ENCODE measurements at places on chromosomes 6 and 20. TPM values are rescaled to one million over a fixed set of nuclear protein-coding genes. Genes with fewer than 3 reads are reported as not detected.

Gene NMBR
- total RNA-seq = not detected

- no peak overlapping the region for H3K4me3 ChIP-seq
- H3K27ac ChIP-seq = no peak overlapping the region
- DNase-seq = no peak
- peaks cover 8% of the 10 kb centered on the region for H3K27me3 ChIP-seq
Measured at GRCh38 chr6:73514746-73515110, 6.1 kb downstream of the EEF1A1 start.

Gene MUC21
- not detected for total RNA-seq

DNA sequence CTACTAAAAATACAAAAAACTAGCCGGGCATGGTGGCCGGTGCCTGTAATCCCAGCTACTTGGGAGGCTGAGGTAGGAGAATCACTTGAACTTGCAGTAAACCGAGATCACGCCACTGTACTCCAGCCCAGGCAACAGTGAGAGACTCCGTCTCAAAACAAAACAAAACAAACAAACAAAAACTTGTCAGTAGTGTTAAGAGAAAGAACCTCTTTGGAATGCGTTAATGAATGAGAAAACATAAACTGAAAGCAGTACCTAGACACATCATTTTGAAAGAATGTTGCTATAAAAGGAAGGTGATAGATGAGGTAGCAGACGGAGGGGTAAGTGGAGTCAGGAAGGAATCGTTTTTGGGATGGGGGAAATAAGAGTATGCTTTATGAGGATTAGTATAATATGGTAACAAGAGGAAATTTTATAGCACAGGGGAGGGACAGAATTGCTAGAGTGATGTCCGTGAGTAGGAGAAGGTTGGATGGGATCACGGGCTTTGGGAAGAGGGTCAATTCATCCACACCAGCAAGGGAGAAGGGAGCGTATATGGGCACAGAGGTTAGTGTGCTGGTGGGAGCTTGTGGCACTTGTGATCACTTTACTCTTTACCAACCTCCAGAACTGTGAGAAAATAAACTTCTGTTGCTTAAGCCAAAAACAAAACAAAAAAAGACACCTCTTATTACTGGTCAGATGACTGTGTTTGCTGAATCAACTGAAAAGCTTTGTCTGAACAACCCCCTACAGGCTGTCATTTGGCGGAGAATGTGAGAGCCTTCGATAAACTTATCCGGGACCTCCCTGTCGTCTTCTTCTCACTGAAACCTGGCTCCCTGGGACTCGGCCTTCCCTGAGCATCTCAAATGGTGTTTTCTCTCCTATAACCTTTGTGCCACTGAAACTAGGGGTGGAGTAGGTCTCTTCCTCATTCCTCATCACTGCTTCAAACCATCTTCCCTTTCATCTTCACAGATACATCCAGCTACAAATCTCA, 48.9 kb upstream of the TFAP2A start:
- H3K4me1 ChIP-seq = no peaks in the 10 kb centered on the region
- H3K27me3 ChIP-seq = peaks cover 68% of the 10 kb centered on the region
- no peak overlapping the region for H3K27ac ChIP-seq
- H3K4me3 ChIP-seq = no peak overlapping the region
- DNase-seq = no peak

DNA sequence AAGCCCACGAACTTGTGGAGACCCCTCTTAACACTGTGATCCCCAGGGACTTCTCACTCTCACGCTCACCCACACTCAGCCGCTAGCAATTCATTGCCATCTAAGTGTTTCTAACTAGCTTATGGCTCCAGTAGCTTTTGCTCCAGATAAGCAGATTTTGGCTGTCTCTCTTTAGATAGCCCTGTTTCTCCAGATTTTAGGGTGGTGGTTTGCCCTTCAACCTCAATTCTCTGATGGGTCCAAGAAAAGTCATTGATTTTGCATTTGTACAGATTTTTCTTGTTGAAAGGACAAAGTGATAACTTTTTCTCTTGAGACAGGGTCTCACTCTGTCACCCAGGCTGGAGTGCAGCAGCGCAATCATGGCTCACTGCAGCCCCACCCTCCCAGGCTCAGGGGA, 41.2 kb downstream of the NR2E1 start:
- H3K27ac ChIP-seq = no peak overlapping the region
- no peak overlapping the region for H3K4me3 ChIP-seq
- H3K27me3 ChIP-seq = no peaks in the 10 kb centered on the region
- peaks cover 31% of the 10 kb centered on the region for H3K36me3 ChIP-seq
- H3K4me1 ChIP-seq = peaks cover 16% of the 10 kb centered on the region
- DNase-seq = no peak

GRCh38 chr6:40290816-40291215, 296.3 kb downstream of the LRFN2 start:
- H3K4me3 ChIP-seq = no peak overlapping the region
- DNase-seq = no peak
- H3K4me1 ChIP-seq = no peaks in the 10 kb centered on the region
- no peaks in the 10 kb centered on the region for H3K36me3 ChIP-seq

GRCh38 chr6:167551628-167552257, 226.9 kb downstream of the TTLL2 start:
- peak overlapping the region; percentile 86 for H3K27ac ChIP-seq
- no peaks in the 10 kb centered on the region for H3K27me3 ChIP-seq
- DNase-seq = no peak
- H3K36me3 ChIP-seq = no peaks in the 10 kb centered on the region

DNA sequence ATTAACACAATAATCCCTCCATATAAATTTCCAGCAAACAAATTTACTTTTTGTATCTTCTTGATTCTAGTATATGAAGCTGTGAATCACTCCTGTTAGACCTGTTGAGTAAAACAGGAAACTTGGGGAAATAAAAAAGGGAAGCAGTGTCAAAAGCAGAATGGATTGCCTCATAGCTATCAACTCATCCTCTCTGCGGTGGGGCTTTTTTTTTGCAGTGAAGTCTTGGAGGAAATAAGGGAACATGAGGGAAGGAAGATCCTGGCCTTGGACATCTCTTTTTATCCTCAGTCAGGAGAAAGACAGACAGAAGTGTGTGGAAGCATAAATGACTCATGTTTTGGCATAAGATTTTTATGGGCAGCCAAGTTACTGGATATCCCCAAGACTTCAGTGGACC, 332.5 kb downstream of the TFAP2A start:
- H3K27me3 ChIP-seq = no peaks in the 10 kb centered on the region
- no peak for DNase-seq
- H3K4me1 ChIP-seq = no peaks in the 10 kb centered on the region
- no peak overlapping the region for H3K27ac ChIP-seq
- no peaks in the 10 kb centered on the region for H3K36me3 ChIP-seq
- H3K4me3 ChIP-seq = no peak overlapping the region

Gene LY6G6C
- not detected for total RNA-seq

- H3K4me3 ChIP-seq = no peak overlapping the region
- peaks cover 41% of the 10 kb centered on the region for H3K4me1 ChIP-seq
- H3K27me3 ChIP-seq = no peaks in the 10 kb centered on the region
- no peaks in the 10 kb centered on the region for H3K36me3 ChIP-seq
Measured at GRCh38 chr6:27129095-27129815, 118.2 kb upstream of the PRSS16 start.

Gene YIPF3
- total RNA-seq = 69.9 TPM

Gene NUP153
- total RNA-seq = 24.1 TPM

GRCh38 chr6:77762386-77762785, 109.5 kb downstream of the MEI4 start:
- no peak overlapping the region for H3K27ac ChIP-seq
- H3K4me1 ChIP-seq = no peaks in the 10 kb centered on the region
- H3K4me3 ChIP-seq = no peak overlapping the region
- no peaks in the 10 kb centered on the region for H3K27me3 ChIP-seq
- DNase-seq = no peak

- no peaks in the 10 kb centered on the region for H3K36me3 ChIP-seq
- H3K27me3 ChIP-seq = no peaks in the 10 kb centered on the region
- no peak overlapping the region for H3K27ac ChIP-seq
- no peaks in the 10 kb centered on the region for H3K4me1 ChIP-seq
- no peak for DNase-seq
Measured at GRCh38 chr6:17159240-17159639, 57.4 kb downstream of the STMND1 start.

- no peaks in the 10 kb centered on the region for H3K4me1 ChIP-seq
- H3K27me3 ChIP-seq = peaks cover 38% of the 10 kb centered on the region
- no peaks in the 10 kb centered on the region for H3K36me3 ChIP-seq
- DNase-seq = peak; percentile 44
- no peak overlapping the region for H3K4me3 ChIP-seq
- no peak overlapping the region for H3K27ac ChIP-seq
Measured at GRCh38 chr20:23995905-23996666, 7.5 kb upstream of the GGTLC1 start.

Gene SLC35D3
- 0.08 TPM for total RNA-seq

DNA sequence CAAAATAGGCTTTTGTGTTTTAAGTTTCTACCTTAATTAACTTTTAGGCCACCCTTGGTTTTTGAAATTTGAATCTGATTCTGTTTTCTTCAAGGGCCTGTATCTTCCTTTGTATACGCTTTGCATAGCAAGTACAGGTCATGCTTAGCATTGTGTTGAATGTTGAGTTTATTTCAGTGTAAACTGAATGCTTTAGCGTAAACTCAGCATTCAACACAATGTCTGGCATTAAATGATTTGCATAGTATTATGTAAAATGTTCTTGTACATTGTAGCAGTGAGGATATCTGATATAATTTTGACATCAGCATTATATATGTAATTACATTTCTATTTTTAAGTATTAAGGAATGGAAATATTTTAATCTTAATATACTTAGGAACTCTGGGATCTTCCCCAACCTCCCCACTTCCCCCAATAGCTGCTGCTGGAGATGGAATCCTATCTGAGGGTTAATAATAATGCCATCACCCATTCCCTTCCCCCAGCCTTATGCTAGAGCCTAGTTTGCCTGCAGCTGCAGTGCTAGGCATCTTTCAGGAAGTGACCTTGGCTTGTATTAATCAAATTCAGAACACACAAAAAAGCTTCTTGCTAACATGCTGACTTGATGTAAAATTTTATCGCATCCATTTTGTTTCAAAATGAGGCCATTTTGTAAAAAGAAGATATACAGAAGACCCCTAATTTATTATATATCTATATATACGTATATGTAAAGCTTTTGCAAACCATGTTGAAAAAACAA, 73.1 kb downstream of the NCOA3 start:
- H3K27ac ChIP-seq = peak overlapping the region; percentile 84
- H3K27me3 ChIP-seq = no peaks in the 10 kb centered on the region
- no peak overlapping the region for H3K4me3 ChIP-seq
- H3K36me3 ChIP-seq = peaks cover 17% of the 10 kb centered on the region
- no peak for DNase-seq

GRCh38 chr6:113394216-113394615, 462.9 kb upstream of the MARCKS start:
- H3K27me3 ChIP-seq = no peaks in the 10 kb centered on the region
- no peaks in the 10 kb centered on the region for H3K36me3 ChIP-seq
- H3K4me1 ChIP-seq = peaks cover 12% of the 10 kb centered on the region
- no peak overlapping the region for H3K4me3 ChIP-seq
- DNase-seq = no peak

GRCh38 chr6:111192911-111193555, 105.7 kb downstream of the SLC16A10 start:
- H3K27me3 ChIP-seq = no peaks in the 10 kb centered on the region
- H3K36me3 ChIP-seq = no peaks in the 10 kb centered on the region

DNA sequence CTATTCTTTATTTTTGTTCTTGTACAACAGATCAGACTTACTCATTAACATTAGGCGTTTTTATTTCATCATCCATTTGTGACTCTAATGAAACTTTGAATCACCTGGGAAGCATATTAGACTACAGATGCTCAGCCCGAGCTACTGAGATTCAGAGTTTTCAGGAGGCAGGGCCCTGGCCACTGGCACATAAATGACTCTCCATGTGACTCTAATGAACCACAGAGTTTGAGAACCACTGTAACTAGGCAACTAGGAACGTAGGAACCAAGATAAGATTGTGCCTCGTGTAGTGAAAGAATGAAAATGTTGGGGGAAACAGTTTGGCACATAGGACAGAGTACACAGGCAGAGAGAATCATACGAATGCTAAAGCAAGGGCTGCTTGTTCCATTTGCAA, 405.9 kb upstream of the BTBD3 start:
- no peak overlapping the region for H3K4me3 ChIP-seq
- no peak for DNase-seq
- no peaks in the 10 kb centered on the region for H3K4me1 ChIP-seq
- no peaks in the 10 kb centered on the region for H3K27me3 ChIP-seq
- H3K27ac ChIP-seq = no peak overlapping the region
- H3K36me3 ChIP-seq = no peaks in the 10 kb centered on the region

DNA sequence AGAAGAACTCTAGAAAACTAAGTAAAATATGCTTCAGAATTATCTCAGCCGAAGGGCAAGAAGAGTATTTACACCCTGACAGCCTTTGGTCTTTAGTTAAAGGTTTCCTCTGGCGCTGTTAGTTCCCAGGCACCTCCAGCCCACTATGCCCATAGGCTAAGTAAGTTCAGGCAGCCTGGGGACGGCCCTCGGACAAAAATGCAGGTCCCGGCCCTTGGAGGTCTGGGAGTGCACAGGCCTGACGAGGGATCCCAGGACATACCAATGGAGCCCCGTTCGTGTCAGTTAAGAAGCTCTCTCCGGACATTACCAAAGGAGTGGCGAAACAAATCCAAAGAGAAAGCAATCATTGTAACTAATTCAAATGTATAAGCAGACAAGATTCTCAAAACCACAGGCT, 311.8 kb downstream of the CD83 start:
- no peak overlapping the region for H3K4me3 ChIP-seq
- DNase-seq = no peak
- no peaks in the 10 kb centered on the region for H3K36me3 ChIP-seq
- no peaks in the 10 kb centered on the region for H3K27me3 ChIP-seq
- no peak overlapping the region for H3K27ac ChIP-seq

Gene PPIL6
- 3.9 TPM for total RNA-seq

GRCh38 chr6:167524261-167525111, 199.6 kb downstream of the TTLL2 start:
- H3K27ac ChIP-seq = no peak overlapping the region
- H3K27me3 ChIP-seq = no peaks in the 10 kb centered on the region
- H3K36me3 ChIP-seq = no peaks in the 10 kb centered on the region
- peaks cover 11% of the 10 kb centered on the region for H3K4me1 ChIP-seq

GRCh38 chr6:148611213-148611612, 135.6 kb upstream of the UST start:
- H3K4me3 ChIP-seq = no peak overlapping the region
- H3K36me3 ChIP-seq = no peaks in the 10 kb centered on the region

- H3K4me3 ChIP-seq = no peak overlapping the region
- H3K4me1 ChIP-seq = peaks cover 23% of the 10 kb centered on the region
- H3K36me3 ChIP-seq = no peaks in the 10 kb centered on the region
- no peaks in the 10 kb centered on the region for H3K27me3 ChIP-seq
- no peak for DNase-seq
Measured at GRCh38 chr6:25290306-25291060, 11.3 kb downstream of the CARMIL1 start.
